ENCODE measurements at places on chromosomes 16 and 17.

DNA sequence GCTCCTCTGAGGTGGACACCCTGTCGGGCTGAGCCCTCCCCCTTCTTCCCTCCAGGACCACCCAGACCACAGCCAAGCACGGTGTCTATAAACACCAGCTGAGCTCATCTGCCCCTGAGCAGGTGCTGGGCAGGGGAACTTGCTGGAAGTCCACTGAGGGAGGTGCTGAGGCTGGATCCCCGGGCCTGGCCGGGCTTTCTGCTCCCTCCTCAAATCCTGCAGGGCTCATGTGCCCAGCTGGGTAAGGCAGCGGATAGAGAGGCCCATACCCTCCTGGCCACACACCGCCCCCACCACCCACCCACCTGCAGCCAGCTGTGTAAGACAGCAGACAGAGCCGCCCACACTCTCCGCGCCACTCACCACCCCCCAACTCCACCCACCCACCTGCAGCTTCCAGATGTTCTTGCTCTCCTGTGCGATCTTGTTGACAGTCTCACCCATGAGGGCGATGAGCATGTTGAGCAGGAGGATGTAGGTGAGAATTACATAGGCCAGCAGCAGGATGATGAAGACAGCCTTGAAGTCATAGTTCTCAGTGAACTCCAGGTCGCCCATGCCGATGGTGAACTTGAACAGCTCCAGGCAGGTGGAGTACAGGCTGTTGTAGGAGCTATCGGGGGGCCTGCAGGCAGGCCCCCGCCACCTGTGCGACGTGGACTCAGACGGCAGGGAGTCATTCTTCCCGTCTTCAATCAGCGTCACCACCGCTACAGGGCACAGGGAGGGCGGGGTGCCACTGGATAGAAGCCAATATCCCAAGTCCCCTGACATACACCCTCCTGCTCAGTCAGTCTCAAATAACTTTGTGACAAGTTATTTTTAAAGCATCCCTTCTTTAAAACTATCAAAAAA, 15.9 kb upstream of the TRPV3 start:
- DNase-seq: no peak

- DNase-seq: no peak
Observed at GRCh38 chr17:48745381-48746275, 17.1 kb upstream of the HOXB13 start.

DNA sequence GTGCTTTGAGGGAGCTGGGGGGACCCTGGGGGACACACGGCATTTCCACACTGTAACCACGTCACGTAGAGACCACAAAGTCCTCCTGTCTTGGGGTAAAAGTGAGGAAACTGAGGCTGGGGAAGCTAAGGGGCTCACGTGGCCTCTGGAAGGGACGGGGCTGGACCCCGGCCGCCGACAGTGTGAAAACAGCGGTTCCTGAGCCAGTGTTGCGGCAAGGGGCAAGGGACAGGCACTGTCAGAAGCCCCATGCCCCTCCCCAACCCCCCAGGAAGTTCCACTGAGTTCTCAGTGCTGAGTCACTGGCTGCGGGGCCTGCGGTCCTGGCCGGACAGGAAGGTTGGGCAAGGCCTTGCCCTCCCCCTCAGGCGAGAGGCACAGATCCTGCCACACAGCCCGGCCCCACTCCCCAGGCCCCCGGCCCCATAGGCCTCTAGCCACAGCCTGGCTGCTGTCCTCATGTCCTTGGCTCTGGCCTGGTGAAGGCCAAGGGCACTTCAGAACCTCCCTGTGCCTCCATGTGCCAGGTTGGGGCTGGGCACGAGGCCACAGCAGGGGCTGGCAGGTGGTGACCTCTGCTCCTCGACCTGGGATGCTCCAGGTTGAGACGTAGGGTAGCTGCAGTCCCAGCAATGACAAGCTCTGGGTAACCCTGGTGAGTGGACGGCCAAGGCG, 5.0 kb upstream of the CCDC57 start:
- DNase-seq: no peak

- no peak for DNase-seq
Observed at GRCh38 chr17:29526322-29526721, 40.5 kb downstream of the ABHD15 start.

- DNase-seq: no peak
Observed at GRCh38 chr17:81436294-81436849, 41.1 kb downstream of the BAHCC1 start.

DNA sequence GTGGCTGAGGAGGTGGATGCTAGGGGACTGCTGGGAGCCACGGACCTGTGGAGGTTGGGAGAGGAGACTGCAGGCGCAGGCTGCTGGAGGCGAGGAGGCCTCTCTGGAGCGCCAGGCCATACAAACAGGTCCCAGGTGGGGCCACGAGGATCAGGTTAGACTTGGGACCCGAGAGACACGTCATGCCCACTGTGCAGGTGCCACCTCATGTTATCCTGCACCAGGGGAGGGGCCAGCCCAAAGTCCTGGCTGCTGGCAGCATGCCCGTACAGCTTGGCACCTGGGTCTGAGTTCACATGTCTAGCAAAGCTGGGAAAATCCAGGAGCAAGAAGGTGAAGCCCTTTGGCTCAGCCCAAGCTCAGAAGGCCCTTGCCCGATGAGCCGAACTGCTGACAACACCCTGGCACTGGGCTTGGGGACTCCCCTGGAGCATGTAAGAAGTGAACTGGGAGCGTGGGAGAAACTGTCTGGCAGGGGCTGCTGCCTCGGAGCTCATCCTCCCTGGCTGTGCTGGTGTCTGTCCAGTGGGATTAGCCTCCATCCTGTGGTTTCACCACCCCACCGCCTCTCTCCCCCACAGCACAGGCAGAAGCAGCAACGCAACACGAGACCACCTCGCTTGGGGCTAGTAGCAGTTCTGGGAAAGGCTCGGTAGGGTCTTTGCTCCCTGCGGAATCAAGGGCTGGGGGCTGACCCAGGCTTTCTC, 5.3 kb downstream of the ARHGDIA start:
- no peak for DNase-seq

DNA sequence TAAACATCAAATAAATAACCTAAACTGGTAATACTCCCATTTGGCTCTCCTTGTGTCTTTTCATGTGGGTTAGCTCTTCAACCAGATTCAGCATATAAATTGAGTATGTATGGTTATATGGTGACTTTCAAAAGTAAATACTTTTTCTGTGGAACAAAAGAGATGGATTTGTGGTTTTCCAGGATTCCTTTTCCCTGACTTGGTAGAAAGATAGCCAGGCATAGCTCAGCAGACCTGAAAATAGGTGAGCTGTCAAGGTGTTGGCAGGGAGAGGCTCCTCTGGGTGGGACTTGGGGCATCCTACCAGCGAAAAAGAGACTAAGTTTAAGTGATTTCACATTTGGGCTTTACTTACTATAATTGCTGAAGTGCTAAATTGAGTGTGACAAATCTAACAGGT, 80.3 kb downstream of the FTO start:
- DNase-seq: no peak

GRCh38 chr16:56861092-56861610, 3.9 kb upstream of the SLC12A3 start:
- DNase-seq: no peak

- no peak for DNase-seq
Observed at GRCh38 chr17:42780851-42781638, 635 bp downstream of the WNK4 start.

DNA sequence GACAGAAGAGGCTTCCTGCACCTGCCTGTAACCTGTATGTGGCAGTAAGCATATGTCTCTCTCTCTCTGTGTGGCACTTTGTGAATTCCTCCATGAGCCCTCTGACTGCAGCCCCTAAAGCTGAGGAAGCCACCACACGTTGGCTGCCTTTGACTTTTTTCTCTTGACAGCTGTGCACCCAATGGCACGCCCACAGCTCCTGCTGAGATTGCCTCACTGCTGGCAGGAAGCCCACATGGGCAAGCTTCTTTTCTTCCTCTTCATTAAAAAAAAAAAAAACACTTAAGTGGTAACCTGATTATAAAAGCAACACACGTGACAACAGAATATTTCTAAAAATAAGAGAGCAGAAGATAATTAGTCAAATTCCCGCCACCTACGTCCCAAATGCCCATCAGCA, 34.0 kb upstream of the PIRT start:
- DNase-seq: no peak

DNA sequence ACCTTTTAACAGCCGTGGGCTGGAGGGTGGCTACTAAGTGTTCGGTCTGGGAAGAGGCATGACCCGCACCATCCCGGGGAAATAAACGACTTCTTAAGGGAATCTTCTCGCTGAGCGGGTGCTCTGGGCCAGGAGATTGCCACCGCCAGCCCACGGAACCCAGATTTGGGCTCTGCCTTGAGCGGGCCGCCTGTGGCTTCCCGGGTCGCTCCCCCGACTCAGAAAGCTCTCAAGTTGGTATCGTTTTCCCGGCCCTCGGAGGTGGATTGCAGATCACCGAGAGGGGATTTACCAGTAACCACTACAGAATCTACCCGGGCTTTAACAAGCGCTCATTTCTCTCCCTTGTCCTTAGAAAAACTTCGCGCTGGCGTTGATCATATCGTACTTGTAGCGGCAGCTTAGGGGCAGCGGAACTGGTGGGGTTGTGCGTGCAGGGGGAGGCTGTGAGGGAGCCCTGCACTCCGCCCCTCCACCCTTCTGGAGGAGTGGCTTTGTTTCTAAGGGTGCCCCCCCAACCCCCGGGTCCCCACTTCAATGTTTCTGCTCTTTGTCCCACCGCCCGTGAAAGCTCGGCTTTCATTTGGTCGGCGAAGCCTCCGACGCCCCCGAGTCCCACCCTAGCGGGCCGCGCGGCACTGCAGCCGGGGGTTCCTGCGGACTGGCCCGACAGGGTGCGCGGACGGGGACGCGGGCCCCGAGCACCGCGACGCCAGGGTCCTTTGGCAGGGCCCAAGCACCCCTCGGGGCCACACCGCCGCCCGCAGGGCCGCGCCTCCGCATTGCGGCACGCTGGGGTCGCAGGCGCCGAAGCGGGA, 3.6 kb upstream of the CBX4 start:
- DNase-seq: no peak

GRCh38 chr16:24538756-24539294, 541 bp upstream of the RBBP6 start:
- DNase-seq: no peak

DNA sequence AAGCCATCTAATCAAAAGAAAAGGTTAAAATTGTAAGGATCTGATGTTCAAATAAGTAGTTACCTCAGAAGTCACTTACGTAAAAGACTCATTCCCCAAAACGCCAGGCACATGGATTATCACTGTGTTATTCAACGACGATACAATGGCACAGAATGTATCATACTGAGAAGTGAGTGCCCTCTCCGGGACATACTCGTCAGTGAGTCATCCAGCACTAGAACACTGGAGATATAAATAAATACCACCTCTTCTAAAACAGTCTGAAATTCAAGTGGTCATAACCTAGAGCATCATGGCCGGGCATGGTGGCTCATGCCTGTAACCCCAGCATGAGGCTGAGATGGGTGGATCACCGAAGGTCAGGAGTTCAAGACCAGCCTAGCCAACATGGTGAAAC, 24.9 kb downstream of the USP31 start:
- DNase-seq: no peak

- DNase-seq: no peak
Observed at GRCh38 chr16:3026003-3026378, 2.2 kb downstream of the THOC6 start.

DNA sequence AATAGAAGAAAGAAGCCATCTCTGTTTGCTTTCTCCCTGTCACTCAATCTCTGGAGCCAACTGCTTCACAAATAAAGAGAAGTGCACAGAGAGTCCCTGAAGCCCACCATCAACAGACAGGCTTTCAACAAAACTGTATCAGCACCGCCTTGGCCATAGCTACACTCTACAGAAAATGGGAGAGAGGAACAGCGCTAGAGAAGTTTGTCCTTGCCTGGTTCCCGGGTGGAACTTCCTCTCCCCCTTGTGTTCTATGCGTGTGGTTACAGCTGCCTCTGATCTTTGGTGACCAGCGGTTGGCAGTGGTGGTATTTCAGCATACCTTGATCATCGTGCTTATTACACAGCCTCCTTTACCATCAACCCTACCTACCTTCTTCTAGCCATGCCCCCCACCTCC, 91.4 kb upstream of the CCL2 start:
- no peak for DNase-seq

- DNase-seq: no peak
Observed at GRCh38 chr16:49250689-49251088, 30.9 kb downstream of the CBLN1 start.

DNA sequence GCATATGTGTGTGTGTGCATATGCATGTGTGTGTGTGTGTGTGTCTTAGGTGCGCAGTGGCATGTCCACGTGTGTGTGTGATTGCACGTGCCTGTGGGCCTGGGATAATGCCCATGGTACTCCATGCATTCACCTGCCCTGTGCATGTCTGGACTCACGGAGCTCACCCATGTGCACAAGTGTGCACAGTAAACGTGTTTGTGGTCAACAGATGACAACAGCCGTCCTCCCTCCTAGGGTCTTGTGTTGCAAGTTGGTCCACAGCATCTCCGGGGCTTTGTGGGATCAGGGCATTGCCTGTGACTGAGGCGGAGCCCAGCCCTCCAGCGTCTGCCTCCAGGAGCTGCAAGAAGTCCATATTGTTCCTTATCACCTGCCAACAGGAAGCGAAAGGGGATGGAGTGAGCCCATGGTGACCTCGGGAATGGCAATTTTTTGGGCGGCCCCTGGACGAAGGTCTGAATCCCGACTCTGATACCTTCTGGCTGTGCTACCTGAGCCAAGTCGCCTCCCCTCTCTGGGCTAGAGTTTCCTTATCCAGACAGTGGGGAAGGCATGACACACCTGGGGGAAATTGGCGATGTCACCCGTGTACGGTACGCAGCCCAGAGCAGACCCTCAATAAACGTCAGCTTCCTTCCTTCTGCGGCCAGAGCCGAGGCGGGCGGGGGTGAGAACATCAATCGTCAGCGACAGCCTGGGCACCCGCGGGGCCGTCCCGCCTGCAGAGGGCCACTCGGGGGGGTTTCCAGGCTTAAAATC, 47.6 kb downstream of the IL21R start:
- peak; percentile 64 for DNase-seq

DNA sequence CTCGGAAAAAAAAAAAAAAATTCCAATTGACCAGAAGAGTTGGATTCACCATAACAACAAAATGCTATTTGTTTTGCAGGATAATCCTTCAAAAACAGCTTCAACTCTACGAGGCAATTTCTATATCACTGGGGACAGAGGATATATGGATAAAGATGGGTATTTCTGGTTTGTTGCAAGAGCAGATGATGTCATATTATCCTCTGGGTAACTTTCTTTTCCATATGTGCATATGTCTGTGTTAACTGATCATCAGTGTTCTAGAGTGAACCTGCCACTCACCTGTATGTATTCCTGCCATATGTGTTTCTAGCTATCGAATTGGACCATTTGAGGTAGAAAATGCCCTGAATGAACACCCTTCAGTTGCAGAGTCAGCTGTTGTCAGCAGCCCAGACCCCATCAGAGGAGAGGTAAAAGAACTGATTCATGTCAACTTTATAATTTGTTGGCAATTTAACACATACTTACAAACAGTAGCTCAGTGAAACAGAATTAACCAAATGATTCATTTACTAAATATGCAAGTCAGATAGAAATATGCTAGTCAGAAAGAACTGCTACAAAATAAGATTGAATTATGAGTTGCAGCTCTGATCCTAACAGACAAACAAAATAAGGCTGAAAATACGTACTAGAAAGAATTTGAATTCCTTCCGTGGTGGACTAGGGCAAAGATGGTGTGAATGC, 14.2 kb downstream of the ERI2 start:
- DNase-seq: no peak

GRCh38 chr16:72094266-72094610, 591 bp downstream of the DHX38 start:
- DNase-seq: no peak

GRCh38 chr16:69726313-69727060, at the start of gene NQO1:
NQO1 (minus strand) TSS chr16:69726560; CDS start chr16:69726439, 121 bp downstream.
- peak; percentile 71 for DNase-seq
